ENCODE measurements at places on chromosomes 6 and 20.

- no peak for DNase-seq
These were observed 44.7 kb downstream of the CDC5L start for GRCh38 chr6:44432227-44432626.

GRCh38 chr20:23507346-23507745, 16.4 kb downstream of the CST8 start:
- no peak for DNase-seq

DNA sequence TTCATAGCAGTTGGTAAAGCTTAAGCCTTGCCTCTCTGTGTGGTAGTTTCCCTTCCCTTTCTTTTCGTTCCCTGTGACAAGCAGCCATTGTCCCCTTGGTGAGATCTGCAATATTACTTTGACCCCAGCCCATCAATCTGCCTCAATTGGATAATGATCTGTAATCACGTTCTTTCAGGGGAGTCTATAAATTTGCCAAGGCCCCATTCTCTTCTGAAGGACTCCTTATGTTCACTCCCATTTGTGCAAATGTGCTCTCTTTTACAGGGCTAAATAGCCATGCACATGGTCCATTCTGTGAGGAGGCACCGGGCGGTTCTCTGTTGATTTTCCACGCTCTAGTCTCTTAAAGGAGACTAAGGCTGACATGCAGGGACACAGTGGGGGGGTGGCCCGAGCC, 660.4 kb upstream of the SLC35B3 start:
- DNase-seq: no peak

DNA sequence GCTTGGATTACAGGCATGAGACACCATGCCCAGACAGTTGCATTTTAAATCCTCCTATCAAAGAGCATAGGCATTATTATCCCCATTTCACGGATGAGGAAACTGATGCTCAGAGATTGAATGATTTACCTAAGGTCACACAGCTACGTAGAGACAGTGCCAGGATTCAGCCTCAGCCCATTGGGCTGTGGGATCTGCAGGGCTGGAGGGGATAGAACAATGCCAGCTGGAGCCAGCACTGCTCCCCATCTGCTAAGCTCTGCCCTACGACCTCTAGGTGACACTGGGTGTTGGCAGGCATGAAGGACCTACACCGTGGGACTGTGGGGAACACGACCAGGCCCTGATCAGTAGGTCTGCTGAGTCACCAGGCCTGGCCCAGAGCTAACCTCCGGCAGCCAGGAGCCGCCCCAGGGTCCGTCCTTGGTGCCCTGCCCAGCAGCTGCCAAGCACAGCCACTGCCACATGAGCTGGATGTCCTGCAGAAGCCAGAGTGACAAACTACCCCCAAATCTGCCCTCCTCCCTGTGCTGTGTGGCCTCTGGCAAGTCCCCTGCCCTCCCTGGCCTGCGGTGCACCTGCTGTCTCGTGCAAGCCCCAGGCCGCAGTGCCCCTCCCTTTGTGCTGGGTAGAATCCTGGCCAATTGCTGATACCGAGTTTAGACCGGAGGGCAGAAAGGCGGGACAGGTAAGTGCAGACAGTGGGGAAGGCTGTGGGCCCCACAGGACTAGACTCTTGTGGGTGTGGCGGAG, 47.6 kb upstream of the PTGIS start:
- DNase-seq: no peak

GRCh38 chr6:168222115-168223043, 97.2 kb downstream of the DACT2 start:
- no peak for DNase-seq

- DNase-seq: no peak
These were observed 121.9 kb downstream of the CFAP61 start for GRCh38 chr20:20174089-20174835.

GRCh38 chr6:170445487-170445886, 107.6 kb downstream of the PSMB1 start:
- DNase-seq: no peak

GRCh38 chr20:63343460-63344445, 17.4 kb downstream of the CHRNA4 start:
- no peak for DNase-seq

GRCh38 chr6:46909371-46909770, 12.4 kb downstream of the ADGRF5 start:
- no peak for DNase-seq

DNA sequence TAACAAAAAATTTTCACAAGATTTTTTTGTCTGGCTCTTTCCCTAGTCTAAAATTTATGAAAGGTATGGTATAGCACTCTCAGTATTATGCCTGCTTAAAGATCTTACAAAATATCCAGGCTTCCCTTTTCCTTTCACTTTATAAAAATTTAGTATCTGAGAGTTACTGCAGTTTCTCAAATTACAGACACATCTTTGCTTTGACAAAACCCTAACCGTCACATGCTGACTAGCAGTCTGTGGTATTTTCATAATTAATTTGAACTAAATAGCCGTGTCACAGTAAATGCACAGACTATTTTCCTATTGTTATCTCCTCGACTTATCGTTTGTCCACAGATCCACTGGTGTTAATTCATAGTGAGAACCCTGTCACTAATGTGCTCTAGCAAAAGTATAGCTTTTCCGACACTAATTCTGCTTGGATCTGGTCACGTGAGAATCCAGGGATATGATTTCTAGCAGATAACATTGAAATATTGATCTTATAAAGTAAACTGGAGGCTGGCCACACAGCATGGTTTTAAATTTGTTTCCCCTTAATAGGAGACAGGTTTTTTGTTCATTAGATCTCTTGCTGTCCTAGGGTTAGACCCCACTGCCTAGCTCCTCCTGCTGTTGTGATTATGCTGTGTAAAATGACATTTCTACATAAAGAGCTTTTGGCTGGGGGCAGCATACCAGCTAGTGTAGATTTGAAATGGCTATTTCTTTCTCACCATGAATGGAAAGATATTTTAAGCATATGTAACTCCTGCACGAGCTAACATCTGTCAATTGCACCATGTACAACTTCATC, 340.6 kb upstream of the SASH1 start:
- no peak for DNase-seq

GRCh38 chr6:167699141-167699931, 127.4 kb upstream of the AFDN start:
- DNase-seq: no peak

DNA sequence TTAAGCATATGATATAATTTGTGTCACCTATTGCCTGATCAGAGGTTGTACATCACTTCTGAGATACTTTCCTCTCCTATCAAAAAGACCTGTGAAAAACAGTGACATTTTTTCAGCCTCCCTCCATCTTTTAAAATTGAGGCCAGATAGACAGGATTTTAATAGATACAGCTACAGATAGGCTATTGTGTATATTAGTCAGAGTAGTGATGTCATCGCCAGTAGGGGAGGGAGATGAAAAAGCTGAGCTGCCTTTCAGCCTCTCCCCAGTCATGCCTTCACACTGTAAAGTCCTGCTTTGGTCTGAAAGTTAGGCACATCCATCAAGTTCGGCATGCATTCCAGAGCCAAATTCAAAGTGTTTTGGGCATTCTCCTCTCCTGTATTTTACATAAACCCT, 7.9 kb upstream of the PABPC1L start:
- DNase-seq: no peak

DNA sequence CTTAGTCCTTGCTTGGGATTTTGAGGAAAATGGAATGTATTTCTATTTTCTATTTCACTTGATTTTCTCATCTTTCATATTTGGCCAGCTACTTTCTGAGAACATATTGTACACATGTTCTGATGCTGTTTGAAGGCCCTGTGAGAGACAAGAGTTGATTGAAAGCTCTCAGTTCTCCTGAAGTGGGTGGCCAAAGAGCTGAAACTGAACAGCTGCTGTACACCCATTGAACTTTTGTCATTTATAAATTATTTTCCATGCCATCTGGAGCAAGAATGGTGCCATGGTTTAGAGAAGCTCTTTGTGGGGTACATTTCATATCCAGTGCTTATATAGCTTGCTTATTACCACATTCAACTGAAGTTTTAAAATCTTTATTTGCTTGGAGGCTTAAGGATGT, 298.3 kb downstream of the PRL start:
- DNase-seq: no peak

DNA sequence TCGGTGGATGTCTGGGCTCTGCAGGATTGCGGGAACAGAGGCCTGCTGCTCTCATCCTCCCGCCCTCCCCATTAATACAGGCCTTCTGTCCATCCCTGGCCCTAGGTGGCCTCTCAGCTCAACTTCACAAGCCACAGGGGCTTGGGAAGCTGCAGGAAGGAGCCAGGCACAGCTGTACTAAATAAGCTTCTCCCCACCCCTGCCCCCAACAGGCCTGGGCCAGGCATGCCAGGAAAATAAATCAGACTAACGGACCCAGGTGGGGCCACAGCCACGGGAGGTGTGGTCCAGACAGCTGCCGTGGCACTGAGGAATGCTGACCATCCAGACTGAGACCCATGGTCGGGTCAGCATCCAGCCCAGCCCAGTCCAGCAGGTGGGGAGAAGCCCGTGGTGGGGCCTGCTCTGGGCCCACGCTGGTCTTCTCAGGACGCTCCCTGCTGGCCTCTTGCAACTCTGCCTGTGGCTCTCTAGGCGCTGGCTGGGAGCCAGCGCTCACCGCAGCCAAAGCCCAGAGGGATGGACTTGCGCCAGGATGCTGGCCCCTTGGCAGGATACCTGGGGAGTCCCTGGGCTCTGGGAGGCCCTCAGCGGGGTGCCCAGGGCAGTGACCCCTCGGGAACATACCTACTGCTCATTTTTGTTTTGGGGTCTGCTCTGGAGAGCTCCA, 8.6 kb upstream of the YTHDF1 start:
- no peak for DNase-seq

DNA sequence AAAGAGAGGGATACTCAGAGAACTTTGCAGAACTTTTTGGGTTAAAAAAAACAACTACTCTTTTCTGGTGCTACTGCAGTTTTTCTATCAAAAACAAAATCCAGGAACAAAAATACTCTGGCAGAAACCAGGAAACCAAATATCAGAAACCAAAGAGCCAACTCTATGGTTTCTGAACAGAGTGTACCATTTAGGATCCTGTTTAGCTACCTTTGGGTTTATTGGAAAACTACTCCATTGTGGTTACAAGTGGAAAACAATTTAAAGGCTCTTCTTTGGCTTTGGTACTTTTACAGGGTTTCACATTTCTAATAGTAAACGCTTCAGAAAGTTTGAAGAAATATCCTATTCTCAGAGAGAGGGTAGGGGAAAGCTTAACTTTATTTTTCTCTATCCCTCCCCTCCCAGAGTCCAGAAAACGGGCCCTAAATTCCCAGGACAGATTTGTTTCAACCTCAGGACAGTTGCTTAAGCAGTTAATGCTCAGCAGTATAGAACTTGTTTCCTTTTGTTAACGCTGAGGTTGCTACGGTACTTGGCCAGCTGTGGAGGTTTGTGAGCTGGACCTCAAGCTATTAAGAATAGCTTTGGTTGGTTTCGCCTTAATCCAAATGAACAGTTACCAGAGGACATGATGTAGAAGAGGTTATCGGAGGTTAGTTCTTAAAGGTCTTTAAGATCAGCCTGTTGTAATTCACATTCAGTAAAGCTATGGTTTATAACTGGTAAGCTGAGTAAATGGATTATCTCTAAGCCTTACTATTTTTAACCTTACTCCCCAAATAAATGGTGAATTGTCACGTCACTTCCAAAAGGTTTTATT, 47.9 kb downstream of the FOXO3 start:
- DNase-seq: no peak

DNA sequence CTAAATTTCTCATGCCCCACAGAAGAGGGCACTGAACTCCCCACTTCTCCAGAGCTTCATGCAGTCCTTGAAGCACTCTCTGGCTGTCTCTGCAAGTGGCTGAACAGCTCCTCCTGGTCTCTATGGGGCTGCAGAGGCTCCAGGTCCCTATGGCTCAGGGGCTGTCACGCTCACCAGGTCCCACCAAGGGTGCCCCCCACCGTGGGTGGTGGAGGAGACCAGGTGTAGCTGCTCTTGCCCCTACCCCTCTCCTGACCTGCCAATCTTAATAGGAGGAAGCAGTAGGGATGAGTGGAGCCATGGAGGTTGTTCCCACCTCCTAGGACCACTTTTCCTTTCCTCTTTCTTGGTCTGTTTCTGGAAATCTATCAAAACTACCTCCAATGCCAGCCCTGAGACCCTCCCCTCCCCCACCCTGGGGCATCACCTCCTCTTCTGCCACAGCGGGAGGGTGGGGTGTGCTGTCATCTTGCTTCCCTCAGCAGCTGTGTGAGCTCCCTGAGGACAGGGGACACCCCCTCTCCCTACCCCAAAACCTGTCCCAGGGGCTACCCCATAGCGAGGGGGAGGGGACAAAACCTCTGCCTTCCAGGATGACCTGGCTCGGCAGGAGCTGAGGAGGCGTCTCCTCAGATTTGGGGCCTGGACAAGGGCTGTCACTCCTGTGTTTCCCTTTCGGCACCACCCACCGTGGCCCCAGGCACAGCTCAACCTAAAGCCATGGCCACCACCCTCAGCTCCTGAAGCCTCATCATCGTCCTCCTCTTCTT, 12.0 kb upstream of the RAET1E start:
- no peak for DNase-seq

- DNase-seq: no peak
These were observed 105.0 kb downstream of the RNGTT start for GRCh38 chr6:88858455-88858854.

DNA sequence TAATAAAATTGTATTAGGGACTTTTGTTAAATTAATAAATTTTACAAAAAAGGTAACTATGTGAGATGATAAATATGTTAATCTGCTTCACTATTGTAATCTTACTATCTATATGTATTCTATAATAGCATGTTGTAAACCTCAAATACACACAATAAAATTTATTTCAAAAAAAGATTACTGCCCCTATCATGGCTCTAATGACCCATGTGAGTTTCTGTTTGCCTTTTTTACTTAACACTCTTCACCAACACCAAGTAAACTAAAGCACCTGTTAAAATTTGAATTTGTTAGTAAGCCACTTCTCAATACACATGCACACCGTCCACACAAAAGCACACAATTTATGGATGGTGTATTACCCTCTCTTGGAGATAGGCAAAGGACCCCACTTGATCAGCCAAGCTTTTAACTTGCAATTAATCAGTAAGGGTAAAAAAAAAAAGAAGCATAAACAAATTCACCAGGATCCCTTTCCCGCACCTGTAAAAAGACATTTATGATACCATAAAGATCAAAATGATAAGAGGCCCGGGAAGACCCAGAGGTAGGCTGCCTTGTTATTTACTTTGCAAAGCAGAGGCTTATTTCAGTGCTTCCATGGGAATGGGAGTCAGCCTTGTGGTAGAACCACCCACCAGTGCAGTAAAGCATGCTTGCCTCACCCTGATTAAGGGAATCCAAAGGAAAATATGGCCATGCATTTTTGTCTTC, 28.6 kb upstream of the PKHD1 start:
- DNase-seq: no peak

- DNase-seq: no peak
These were observed 23.1 kb upstream of the HLA-DRB5 start for GRCh38 chr6:32553037-32553742.

GRCh38 chr20:43723735-43724134, 3.1 kb downstream of the GTSF1L start:
- no peak for DNase-seq

- no peak for DNase-seq
These were observed 112.4 kb downstream of the BTBD9 start for GRCh38 chr6:38527371-38527770.

GRCh38 chr6:106128981-106129781, 43.0 kb downstream of the PRDM1 start:
- no peak for DNase-seq
